ENCODE measurements at places on chromosomes 4 and X.

DNA sequence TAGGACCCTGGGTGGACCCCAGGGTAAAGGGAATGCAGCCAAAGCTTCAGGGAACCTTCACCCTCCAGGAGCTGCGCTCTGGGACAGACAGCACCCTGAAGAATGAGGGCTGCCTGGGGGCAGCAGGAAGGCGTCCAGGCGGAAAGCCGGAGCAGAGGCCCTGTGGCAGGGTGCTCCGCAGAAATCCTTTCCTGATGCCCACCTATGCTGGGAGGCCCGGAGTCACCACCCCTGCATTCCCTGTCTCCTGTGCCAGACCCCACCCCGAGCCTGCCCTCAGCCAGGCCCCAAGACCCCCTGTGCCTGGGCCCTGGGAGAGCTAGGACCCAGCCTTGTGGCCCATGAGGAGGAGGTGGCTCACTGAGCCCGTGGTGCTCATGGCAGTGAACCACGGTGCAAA lies 1.3 kb upstream of the DGKQ start:
- no peak for DNase-seq

GRCh38 chr4:114911111-114911510 lies 202.3 kb downstream of the NDST4 start:
- DNase-seq = no peak

GRCh38 chr4:145613566-145614232 lies 5.5 kb upstream of the MMAA start:
- peak; percentile 14 for DNase-seq

- peak; percentile 76 for DNase-seq
These were observed 282.2 kb upstream of the KLF3 start for GRCh38 chr4:38381788-38382187.

- DNase-seq = peak; percentile 29
These were observed 119.9 kb downstream of the FBXW7 start for GRCh38 chr4:152415980-152416379.

DNA sequence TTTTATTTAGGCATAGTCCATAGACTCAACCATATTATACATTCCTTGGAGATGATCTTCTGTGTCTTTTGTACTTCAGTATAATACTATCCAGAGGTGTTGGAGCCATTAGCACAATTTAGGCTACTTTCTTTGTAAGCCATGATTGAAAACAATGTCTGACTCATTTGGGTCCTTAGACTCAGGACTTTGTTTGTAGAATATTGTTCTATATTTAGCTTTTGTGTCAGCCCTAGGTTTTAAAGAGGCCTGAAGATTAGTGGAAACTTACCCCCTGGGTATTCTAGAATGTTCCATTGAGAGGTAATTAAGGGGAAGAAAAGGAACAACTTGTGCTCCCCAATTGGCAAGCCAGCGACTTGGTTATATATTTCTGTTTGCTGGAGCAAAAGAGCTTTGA lies 145.2 kb upstream of the SCML1 start:
- DNase-seq = peak; percentile 20

- DNase-seq = no peak
These were observed 67.9 kb downstream of the GAB1 start for GRCh38 chr4:143404555-143404954.

DNA sequence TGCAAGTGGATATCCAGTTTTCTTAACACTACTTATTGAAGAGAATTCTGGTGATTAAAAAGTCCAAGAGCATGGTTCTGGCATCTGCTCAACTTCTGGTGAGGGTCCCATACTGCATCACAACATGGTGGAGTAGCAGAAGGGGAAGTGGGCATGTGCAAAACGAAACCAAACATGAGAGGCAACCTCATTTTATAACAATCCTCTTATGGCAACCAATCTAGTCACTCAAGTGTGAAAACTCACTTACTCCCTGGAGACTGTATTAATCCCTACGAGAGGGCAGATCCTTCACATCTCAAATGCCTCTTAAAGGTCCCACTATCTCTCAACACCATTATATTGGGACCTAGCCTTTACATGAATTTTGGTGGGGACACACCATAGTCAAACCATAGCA lies 55.4 kb upstream of the TRO start:
- no peak for DNase-seq

GRCh38 chrX:7789200-7789599 lies 53.8 kb upstream of the VCX start:
- DNase-seq = no peak

- DNase-seq = no peak
These were observed 136.4 kb downstream of the HHIP start for GRCh38 chr4:144782345-144782744.

GRCh38 chr4:162497564-162498167 lies 333.9 kb upstream of the FSTL5 start:
- peak; percentile 49 for DNase-seq

DNA sequence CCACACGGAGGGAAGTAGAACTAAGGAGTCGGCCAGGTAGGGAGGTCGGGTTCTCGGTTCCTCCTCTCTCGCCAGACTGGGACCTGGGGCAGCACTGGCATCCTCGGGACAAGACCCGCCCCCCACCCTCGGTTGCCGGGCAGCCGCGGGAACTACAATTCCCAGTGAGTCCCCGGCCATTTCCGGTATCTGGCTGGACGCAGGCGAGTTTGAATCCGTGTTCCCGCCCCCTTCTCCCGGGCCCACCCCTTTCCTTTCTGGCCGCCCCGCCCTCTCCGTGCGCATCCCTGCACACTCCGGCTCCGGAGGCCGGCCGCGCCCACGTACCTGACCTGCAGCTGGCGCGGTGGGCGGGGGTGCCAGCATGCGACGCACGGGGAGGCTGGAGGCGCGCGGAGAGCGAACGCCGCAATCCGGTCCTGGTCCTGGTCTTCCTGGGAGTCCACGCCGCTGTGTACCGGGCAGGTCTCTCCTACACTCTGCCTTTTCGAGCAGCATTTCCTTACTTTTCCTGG lies 10.2 kb upstream of the DLG3 start:
- peak; percentile 70 for DNase-seq

GRCh38 chr4:76758996-76759395 lies 138.9 kb downstream of the SOWAHB start:
- no peak for DNase-seq

DNA sequence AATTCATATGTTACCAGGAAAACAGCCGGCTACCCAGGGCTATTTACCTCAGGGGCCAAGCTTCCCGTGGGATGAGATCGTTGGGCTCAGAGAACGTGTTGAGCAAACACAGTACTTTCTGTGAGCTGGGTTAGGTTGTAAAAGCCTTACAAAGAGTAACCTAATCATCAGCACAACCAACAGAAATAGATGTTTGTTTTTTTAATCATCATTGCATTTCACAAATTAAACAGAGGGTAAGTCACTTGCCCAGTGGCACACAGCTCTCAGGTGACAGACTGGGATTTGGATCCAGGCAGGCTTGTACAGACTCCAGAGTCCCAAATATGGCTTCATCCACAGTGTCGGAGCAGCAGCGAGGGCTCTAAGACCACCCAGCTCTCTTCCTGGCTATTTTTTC lies 20.1 kb downstream of the SPON2 start:
- no peak for DNase-seq

DNA sequence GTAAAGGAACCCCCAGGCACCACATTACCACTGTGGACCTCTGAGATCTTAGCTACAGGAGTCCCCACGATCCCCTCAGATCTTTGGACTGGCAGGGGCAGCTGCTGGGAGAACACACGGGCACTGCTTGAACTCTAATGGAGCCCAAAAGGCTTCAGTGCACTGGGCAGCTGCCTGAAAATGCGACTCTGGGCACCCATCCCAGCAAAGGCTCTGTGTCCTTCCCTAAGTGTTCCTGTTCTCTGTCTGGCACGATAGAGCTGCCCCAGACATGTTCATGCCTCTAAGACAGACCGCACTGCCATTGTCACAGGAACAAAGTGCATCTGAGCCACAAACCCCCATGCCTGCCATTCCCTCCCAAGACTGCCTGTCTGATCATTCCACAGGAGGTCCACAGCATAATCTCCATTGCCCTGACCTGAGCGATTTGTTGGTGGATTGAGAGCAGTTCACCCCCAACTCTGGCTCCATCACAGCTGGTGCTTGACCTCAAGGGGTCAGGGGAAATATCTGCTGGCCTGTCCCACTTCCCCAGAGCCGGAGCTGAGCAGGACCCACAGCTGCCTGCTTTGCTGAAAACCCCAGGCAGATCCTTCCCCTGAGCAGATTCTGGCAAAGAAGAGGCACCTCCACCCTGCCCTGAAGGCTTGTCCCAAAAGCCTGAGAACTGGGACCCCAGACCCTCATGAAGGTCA lies 436.0 kb upstream of the INTU start:
- DNase-seq = no peak

GRCh38 chr4:86938771-86939520 lies 4.1 kb downstream of the AFF1 start:
- no peak for DNase-seq

GRCh38 chr4:40745285-40745984 lies 4.3 kb upstream of the NSUN7 start:
- peak; percentile 22 for DNase-seq

DNA sequence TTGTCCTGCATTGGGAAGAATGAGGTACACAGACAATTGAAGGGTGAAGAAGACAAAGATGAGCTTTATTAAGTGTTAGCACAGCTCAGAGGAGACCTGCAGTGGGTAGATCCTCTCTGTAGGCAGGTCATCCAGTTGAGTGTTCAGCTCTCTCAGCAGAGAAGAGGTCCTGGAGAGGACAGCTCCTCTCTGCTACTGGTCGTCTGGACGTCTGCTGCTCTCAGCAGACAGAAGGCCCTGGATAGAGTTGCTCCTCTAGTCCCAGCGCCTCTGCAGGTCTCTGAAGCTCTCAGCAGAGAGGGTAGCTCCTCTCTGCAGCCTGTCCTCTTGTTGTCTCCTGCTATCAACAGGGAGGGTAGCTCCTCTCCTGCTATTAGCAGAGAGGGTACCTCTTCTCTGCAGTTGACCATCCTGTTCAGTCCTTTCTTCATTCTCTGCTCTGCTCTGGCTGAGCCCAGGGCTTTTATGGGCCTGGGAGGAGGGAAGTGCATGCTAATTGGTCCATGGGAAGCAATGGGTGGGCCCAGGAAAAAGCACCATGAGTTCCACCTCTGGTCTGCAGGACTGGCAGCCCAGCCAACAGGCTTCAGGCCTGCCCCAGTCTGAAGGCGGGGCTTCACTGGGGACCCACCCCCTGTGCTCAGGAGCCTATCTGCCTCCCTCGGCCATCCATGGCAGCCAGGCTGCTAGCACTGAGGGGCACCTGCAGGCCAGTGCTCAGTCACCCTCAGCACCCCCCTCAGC lies 54.1 kb upstream of the IBSP start:
- DNase-seq = no peak

- no peak for DNase-seq
These were observed 1084.2 kb upstream of the TENM3 start for GRCh38 chr4:181158971-181159370.

GRCh38 chr4:78811034-78811433 lies 34.9 kb downstream of the BMP2K start:
- no peak for DNase-seq

DNA sequence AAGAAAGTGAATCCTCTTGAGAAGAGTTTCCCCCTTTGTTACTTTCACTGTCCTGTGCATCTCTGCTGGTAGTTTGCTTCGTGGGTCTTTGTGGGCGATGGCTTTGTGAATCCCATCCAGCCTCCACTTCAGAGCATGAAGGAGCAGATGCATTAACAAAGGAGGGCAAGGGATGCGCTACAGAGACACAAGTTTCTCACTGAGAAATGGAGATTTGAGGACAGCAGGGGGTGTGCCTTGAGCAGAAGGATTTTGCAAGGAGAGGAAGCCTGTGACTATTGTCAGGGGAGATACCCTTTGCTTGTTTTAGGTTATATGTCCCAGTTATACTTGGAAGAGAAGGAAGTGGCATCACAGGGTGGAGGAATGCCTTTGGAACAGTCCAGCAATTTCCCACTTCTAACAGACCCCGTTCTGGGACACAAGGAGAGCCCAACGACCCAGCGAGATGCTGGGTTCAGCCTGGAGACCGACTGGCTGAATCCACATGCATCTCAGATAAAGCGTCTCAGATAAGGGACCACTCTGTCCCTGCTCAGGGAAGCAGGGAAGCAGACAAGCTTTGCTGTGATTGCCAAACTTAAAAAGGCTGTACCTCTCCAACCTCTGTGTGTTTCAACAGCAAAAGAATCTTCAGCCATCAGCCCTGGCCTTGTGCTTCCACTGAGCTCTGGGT lies 314.6 kb upstream of the GATB start:
- DNase-seq = no peak

- DNase-seq = no peak
These were observed 220.3 kb downstream of the RELL1 start for GRCh38 chr4:37465845-37466244.

GRCh38 chrX:120301960-120302359 lies 9.3 kb downstream of the TMEM255A start:
- DNase-seq = no peak

GRCh38 chr4:68180849-68181526 lies 51.3 kb upstream of the TMPRSS11F start:
- DNase-seq = peak; percentile 7

DNA sequence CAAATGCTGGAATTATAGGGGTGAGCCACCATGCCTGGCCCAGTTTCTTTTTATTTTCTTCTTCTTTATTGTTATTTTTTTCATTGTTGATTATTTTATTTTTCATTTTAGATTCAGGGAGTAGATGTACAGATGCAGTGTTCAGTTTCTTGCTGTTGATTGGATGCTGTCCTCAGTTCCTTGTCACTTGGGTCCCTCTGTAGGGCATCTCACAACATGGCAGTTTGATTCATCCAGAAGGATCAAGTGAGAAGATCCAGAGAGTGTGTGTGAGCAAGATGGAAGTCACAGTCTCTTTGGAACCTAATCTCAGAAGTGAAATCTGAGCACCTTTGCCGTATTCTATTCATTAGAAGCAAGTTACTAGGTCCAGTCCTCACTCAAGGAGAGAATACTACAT lies 20.9 kb downstream of the HMGB3 start:
- peak; percentile 32 for DNase-seq

GRCh38 chr4:20026456-20026855 lies 225.2 kb upstream of the SLIT2 start:
- peak; percentile 86 for DNase-seq

GRCh38 chr4:675036-675882 lies 917 bp downstream of the MYL5 start:
- peak; percentile 21 for DNase-seq

GRCh38 chr4:8688908-8689445 lies 96.4 kb downstream of the CPZ start:
- DNase-seq = no peak

DNA sequence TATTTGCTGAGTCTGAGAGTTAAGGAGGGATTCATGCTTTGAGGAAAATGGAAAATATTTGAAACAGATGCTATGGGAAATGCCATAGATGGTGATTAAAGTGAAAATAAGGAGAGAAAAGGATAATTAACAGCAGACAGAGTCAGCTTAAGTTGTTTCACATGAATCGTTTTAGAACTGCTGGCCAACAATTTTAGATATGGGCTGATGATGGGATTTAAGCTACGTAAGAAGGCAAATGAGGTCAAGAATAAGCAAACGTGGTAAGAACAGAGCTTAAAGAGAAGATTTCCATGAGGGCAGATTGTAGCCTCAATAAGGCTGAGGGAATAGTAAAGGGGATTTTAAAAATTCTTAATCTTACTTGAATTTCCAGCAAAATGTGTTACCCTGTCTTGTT lies 77.9 kb downstream of the MFAP3L start:
- no peak for DNase-seq
